Right lobe of liver (tissue), 6 donors: ENCODE measurements at places on chromosomes 7 and 10. TPM values are rescaled to one million over a fixed set of nuclear protein-coding genes. Genes with fewer than 3 reads are reported as not detected.

DNA sequence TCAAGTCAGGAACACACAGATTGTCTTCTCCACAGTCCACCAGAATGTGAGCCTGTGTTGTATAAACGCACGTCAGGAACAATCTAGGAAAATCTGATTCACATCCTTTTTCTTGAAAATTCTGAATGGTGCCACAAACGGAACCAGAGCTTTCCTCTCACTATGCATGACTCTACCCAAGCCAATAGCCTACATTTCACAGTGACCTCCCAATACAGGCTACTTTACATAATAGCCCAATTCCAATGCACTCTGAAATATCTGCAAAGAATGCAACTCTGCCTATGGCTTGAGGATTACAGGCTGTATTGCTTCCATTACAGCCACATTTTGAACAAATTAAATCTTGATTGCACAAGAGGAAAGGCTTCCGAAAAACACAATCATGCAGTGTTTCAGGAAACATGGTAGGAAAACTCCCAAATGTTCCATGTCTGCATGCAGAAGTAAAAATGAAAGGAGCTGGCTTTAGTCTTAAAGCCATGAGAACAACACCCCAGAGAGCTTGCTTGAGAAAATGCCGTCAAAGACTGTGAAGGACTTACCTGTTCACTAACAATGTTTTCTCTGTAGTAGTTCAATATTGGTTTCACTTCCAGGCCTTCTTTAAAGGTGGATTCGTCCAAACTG lies 113.9 kb downstream of the ITGA8 start:
- no peak overlapping the region for H3K4me3 ChIP-seq
- no peaks in the 10 kb centered on the region for H3K36me3 ChIP-seq
- no peak for DNase-seq
- H3K4me1 ChIP-seq = no peaks in the 10 kb centered on the region
- no peak overlapping the region for H3K27ac ChIP-seq

- DNase-seq = no peak
- H3K27me3 ChIP-seq = no peaks in the 10 kb centered on the region
These were observed 162.5 kb downstream of the SNX10 start for GRCh38 chr7:26454180-26454579.

GRCh38 chr7:20456701-20457100 lies 126.0 kb downstream of the ITGB8 start:
- no peak overlapping the region for H3K27ac ChIP-seq
- no peak overlapping the region for H3K4me3 ChIP-seq
- no peaks in the 10 kb centered on the region for H3K27me3 ChIP-seq
- H3K4me1 ChIP-seq = no peaks in the 10 kb centered on the region
- no peaks in the 10 kb centered on the region for H3K36me3 ChIP-seq

- no peak for DNase-seq
- no peaks in the 10 kb centered on the region for H3K4me1 ChIP-seq
- no peaks in the 10 kb centered on the region for H3K36me3 ChIP-seq
- no peak overlapping the region for H3K4me3 ChIP-seq
- H3K27ac ChIP-seq = no peak overlapping the region
- no peaks in the 10 kb centered on the region for H3K27me3 ChIP-seq
These were observed 45.4 kb downstream of the KAT6B start for GRCh38 chr10:74871595-74872382.

DNA sequence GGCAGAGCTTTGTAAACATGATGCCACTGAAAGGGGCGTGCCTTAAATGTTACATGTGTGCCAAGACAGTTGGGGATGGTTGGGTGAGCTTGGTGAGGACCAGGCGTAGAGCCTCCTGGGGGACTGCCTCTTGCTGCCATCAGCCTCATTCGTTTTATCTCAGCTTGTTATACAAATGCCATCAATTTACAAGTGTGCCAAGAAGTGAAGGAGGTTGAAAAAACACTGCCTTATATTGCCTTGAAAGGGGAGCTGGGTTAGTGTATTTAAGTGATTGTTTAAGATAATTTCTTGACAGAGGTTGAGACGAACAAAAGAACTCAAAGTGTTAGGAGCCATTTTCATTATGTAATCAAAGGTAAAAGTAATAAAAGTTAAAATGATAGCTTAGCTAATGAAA lies 354.7 kb downstream of the PHTF2 start:
- no peaks in the 10 kb centered on the region for H3K36me3 ChIP-seq
- H3K27ac ChIP-seq = no peak overlapping the region
- no peak for DNase-seq
- H3K4me1 ChIP-seq = no peaks in the 10 kb centered on the region

GRCh38 chr7:92436612-92437445 lies 10.5 kb upstream of the GATAD1 start:
- no peaks in the 10 kb centered on the region for H3K4me1 ChIP-seq
- no peak for DNase-seq
- H3K27me3 ChIP-seq = no peaks in the 10 kb centered on the region
- H3K4me3 ChIP-seq = no peak overlapping the region
- no peaks in the 10 kb centered on the region for H3K36me3 ChIP-seq
- no peak overlapping the region for H3K27ac ChIP-seq

DNA sequence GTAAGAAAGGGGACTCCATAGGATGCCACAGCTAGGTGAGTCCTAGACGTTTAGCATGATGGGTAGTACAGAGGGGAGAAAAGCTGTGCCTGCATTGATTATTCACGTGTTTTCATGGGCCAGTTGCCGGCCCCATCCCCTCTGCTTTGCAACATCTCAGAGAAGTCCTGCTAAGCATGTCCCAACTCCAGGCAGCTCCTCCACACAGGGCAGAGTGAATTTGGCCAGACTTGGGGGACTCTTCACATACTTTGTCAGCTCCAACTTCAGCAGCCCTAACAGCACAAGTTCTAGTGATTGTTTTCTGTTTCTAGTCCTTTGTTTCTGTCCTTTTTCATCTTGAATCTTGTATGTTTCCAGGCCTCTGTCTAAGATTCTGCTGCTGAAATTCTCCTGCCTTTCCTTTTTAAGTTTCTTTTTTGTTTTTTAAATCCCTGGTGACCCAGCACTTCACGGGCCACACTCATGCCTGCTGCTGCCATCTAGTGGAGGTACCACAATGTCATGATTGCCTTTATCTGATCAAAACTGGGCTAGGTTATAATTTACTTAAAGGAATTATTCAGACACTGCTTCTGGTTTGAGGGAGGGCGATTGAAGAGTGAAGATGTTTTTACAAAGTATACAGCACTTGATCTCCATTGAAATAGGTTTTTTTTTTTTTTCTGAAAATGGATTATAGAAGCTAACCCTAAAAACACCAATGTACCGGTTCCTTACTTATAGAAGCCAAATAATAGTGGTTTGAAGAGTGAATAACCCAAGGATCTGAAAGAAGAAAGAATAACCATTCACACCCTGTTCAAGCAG lies 276.9 kb downstream of the CSTF2T start:
- DNase-seq = no peak
- H3K36me3 ChIP-seq = no peaks in the 10 kb centered on the region
- no peak overlapping the region for H3K27ac ChIP-seq
- no peak overlapping the region for H3K4me3 ChIP-seq

DNA sequence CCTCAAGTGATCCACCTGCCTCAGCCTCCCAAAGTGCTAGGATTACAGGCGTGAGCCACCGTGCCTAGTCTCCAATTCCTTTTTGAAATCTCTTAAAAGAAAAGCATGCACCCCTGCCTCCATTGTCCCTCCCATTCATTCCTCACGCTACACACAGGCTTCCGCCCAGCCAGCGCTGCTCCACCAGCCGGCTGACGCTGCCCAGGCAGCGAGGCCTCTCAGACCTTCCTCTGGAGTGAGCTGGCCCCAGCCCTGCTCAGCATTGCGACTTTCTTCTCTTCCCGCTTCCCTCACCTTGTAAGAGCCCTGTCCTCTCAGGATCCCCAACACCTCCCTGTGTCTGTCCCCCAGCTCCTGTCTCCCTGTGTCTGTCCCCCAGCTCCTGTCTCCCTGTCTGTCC lies 23.6 kb downstream of the RGS10 start:
- H3K36me3 ChIP-seq = no peaks in the 10 kb centered on the region
- DNase-seq = no peak
- H3K27me3 ChIP-seq = no peaks in the 10 kb centered on the region
- H3K27ac ChIP-seq = no peak overlapping the region
- no peaks in the 10 kb centered on the region for H3K4me1 ChIP-seq

DNA sequence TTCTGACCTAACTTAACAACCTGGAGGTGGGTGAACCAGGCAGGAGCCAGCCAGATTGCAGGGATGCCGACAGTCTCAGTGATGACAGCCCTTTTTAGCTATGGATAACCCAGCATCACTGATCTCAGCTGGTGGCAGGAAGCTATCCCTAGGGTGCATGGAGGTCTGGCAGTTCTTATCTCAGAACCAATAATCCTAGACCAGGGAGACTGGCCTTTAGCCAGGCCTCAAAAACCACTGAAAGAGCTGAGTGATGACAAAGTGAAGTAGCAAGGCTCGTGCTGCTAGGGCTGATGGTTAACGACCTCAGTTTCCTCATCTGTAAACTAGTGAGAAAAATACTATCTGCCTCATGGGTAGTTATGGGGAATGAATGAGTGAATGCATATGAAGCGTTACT lies 112.5 kb downstream of the RALA start:
- no peaks in the 10 kb centered on the region for H3K36me3 ChIP-seq
- no peaks in the 10 kb centered on the region for H3K27me3 ChIP-seq
- no peak overlapping the region for H3K4me3 ChIP-seq
- no peaks in the 10 kb centered on the region for H3K4me1 ChIP-seq
- DNase-seq = no peak

- H3K4me1 ChIP-seq = no peaks in the 10 kb centered on the region
- no peaks in the 10 kb centered on the region for H3K36me3 ChIP-seq
- no peaks in the 10 kb centered on the region for H3K27me3 ChIP-seq
- DNase-seq = no peak
These were observed 220.6 kb upstream of the RHOBTB1 start for GRCh38 chr10:61164458-61165160.

GRCh38 chr10:32315424-32315823 lies 31.5 kb downstream of the EPC1 start:
- no peaks in the 10 kb centered on the region for H3K36me3 ChIP-seq
- no peak for DNase-seq

DNA sequence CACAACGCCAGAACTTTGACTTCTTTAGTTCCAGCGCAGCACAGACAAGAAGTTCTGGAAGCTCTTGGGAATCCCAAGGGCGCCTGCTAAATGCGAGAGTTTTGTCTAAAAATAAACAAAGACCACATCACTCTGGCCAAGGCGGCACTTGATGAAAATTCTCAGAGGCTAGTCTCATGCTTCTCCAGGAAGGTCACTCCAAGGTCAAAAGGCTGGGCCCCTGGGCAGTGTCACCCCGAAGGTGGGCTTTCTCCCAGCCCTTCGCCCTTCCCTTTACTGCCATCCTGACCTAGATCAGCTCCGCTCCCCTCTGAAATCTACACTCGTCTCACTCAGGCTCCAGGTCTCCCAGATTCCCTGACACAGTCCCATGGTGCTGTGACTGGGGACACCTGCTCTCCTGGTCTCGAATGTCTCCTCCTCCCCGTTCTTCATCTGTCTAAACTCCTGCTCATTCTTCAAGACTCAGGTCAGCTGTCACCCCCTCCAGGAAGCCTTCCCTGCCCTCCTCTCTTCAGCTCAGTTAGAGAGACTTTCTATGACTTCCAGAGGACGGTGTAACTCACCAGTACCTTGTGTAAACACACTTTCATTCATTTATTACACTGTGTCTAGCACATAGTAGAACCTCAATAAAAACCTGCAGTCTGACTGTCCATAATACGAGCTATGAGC lies 10.5 kb downstream of the FAM53B start:
- H3K4me1 ChIP-seq = peaks cover 38% of the 10 kb centered on the region
- DNase-seq = no peak
- H3K27ac ChIP-seq = no peak overlapping the region
- H3K36me3 ChIP-seq = no peaks in the 10 kb centered on the region
- H3K4me3 ChIP-seq = no peak overlapping the region
- no peaks in the 10 kb centered on the region for H3K27me3 ChIP-seq

- H3K4me1 ChIP-seq = no peaks in the 10 kb centered on the region
- no peaks in the 10 kb centered on the region for H3K27me3 ChIP-seq
- no peak overlapping the region for H3K27ac ChIP-seq
- H3K36me3 ChIP-seq = no peaks in the 10 kb centered on the region
These were observed 165.3 kb downstream of the USP6NL start for GRCh38 chr10:11446133-11446532.

GRCh38 chr7:15326044-15326644 lies 235.7 kb downstream of the AGMO start:
- DNase-seq = no peak
- H3K4me3 ChIP-seq = no peak overlapping the region
- no peaks in the 10 kb centered on the region for H3K27me3 ChIP-seq
- H3K4me1 ChIP-seq = peaks cover 14% of the 10 kb centered on the region
- no peak overlapping the region for H3K27ac ChIP-seq

EBLN1 gene
- total RNA-seq = not detected

DDIT4 gene
- total RNA-seq = 51.7 TPM

FOXI2 gene
- not detected for total RNA-seq

CYP26C1 gene
- total RNA-seq = 0.10 TPM
